ENCODE measurements at places on chromosomes 1 and 21. TPM values are rescaled to one million over a fixed set of nuclear protein-coding genes. Genes with fewer than 3 reads are reported as not detected.

Gene KMO
- 23.1 TPM for polyA plus RNA-seq

Gene ESRRG
- polyA plus RNA-seq: 46.2 TPM

Gene TTC34
- 1.5 TPM for polyA plus RNA-seq

Gene OLFML2B
- 7.6 TPM for polyA plus RNA-seq

Gene C1orf167
- 0.86 TPM for polyA plus RNA-seq

Gene LEMD1
- 3.5 TPM for polyA plus RNA-seq

Gene FH
- polyA plus RNA-seq: 90.1 TPM

Gene LENEP
- 0.27 TPM for polyA plus RNA-seq

Gene SPATA21
- polyA plus RNA-seq: 0.21 TPM

Gene SH2D5
- 1.2 TPM for polyA plus RNA-seq

Gene FCGR3A
- 1.6 TPM for polyA plus RNA-seq

Gene INTS3
- 78.9 TPM for polyA plus RNA-seq

Gene C1orf210
- polyA plus RNA-seq: 24.3 TPM

DNA sequence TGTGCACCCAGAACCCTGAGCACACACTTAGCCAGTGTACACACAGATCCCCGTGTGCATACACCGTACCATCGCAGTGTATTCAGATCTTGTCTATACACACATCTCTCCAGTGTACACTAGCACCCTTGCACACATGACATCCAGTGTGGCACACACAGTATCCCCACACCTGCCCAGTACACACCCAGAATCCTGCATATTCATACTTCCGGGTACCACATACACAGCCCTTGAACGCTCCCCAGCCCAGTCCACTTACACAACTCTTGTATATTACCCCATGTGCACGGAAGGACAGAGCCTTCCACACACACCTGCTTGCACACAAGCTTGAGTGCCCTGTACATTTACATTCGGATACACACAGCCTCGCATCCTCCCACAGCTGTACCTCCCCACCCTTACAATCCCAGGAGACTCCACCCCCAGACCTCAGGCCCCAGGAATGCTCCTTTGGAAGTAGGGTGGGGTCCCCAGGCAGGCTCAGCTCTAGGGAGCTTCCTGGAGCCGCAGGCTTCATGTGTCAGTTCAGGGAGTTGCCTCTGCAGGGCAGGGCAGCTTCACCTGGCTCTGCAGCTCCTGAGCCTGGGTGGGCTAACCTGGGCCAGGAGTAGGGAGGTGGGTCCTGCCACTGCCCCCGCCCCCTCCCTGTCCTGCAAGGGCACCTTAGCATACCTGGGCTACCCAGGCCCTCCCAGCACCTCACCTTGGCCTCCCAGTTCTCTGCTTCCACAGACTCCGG, 46.2 kb downstream of the AHDC1 start:
- no peak for DNase-seq

GRCh38 chr1:232066521-232066920, 439.9 kb downstream of the DISC1 start:
- no peak for DNase-seq

- no peak for DNase-seq
These were observed 48.4 kb downstream of the CAPZB start for GRCh38 chr1:19436716-19437476.

GRCh38 chr1:89938171-89939055, 56.5 kb upstream of the ZNF326 start:
- DNase-seq: no peak

DNA sequence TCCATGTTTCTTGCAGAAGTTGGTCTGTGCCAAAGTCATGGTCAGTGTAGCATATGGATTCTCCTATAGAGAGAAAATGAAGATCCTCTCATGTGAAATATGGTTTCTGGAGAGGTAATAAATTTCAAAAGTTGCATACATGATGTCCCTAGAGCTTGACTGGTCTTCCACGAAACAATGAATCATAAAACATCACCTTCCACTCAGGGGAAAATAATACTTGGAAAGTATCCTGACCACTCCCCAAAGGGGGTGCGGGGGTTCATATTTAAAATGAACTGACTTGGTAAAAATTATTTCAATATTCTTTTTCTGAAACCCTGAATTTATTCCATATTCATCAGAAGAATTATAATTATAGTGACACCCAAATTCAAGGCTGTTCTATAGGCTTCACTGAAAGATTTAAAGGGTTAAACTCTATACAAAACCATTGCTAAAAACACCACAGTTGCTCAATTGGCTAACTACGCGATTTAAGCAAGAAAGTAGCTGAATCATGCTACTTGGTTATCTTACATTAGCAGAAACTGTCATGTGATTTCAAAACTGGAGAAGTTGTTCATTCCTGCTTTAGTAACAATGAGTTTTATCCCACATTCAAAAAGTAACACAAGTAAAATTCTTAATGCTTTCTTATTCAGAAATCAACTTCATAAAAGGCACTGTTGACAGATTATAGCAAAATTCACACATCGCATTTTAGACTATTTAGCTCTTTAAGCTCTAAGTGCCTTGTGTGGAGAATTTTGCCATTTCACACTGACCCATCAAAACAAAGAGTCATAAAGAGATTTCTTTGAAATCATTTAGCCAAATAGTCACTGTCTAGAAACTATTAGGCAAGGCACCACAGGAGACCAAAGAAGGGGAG, 5.3 kb downstream of the CREG1 start:
- no peak for DNase-seq

- no peak for DNase-seq
These were observed 118.0 kb upstream of the MARK1 start for GRCh38 chr1:220409771-220410595.

DNA sequence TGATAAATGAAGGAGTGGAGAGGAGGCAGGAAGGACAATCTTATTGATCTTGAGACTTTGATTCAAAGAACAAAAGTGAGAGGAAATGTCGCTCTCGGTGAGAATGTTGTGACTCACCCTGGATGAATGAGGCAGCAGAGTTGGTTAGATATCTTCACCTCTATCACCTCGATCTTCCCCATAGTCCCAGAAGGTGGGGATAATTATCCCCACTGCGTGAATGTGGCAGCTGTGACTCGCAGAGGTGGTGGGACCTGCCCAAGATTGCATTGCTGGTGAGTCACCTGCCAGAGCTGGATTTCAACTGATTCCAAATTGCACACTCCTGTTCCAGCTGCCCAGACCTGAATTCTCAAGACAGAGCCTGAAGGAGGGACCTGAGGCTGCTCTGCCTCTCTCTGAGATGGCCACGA, 105.0 kb downstream of the MATN1 start:
- DNase-seq: no peak

DNA sequence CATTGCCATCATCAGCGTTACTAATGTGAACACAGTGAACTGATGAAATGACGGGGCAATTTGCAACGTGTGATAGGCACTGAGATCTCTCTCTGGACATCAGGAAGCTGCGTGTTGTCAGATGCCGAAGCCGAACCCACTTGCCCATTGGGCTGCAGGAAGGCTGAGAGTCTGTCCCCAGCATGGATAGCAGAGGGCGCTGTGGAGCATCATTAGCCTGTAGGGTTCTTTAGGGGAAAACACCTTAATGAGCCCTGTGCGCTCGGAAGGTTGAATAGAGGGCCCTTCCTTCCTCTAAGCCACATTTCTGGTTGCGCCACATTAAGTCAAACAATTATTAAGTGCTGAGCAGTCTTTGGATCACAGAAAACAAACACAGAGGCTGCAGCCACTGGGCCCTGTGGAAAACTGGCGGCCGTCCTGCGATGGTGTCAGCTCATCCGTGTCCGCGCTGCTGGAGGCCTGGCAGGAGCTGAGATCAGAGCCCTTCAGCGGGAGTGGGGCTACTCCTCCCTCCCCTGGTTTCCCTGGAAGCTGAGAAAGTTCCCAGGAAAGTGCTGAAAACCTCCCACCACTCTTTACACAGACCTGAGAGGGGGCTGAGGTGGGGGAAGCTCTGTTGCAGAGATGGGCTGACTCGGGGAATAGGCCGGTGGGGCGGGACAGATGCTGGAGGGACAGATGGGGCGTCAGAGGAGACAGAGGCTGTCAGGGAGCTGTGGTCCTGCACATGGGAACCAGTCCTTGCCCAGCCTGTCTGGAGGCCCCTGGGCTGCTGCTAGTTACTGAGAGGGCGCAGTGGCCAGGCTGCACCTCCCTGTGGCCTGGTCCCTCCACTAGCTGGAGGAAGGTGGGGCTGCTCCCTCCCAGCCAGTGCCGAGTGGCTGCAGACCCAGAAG, 12.7 kb downstream of the TFF2 start:
- peak; percentile 74 for DNase-seq

DNA sequence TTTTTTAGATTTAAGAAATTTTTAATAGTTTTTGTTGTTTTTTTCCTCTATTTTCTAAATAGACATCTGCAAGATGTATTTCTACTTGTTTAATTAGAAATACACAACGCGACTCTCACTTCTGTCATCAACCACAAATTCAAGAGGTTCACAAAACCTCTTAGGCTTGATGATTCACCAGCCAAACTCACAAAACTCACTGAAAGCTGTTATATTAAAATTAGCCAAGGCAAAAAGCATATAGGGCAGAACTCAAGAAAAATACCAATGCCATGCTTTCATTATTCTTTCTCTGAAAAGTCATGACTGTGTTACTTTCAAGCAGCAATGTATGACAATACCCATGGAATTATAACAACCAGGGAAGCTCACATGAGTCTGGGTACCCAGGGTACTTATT, 487.0 kb upstream of the RGS18 start:
- DNase-seq: no peak

DNA sequence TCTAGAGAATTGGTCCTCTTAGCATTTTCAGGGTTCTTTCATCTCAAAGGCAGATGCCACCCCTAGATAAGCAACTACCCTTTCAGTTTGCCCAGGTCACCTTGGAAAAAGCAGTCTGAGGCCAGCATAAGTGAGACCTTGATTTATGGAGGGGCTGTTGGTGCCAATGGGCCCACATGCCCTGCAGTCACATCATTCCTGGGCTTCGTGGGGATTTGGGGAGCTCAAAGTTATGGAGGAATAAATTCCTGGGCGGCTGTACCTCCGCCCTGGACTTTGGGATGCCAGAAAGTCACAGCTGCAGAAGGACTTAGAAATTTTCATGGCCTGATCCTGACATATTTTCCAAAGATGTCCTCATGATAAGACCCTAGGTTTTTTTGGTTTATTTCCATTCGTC, 2.7 kb upstream of the SDHB start:
- DNase-seq: no peak

- no peak for DNase-seq
These were observed 55.1 kb downstream of the CD58 start for GRCh38 chr1:116515702-116516101.

- DNase-seq: no peak
These were observed 1122.5 kb downstream of the NCAM2 start for GRCh38 chr21:22120616-22121266.

DNA sequence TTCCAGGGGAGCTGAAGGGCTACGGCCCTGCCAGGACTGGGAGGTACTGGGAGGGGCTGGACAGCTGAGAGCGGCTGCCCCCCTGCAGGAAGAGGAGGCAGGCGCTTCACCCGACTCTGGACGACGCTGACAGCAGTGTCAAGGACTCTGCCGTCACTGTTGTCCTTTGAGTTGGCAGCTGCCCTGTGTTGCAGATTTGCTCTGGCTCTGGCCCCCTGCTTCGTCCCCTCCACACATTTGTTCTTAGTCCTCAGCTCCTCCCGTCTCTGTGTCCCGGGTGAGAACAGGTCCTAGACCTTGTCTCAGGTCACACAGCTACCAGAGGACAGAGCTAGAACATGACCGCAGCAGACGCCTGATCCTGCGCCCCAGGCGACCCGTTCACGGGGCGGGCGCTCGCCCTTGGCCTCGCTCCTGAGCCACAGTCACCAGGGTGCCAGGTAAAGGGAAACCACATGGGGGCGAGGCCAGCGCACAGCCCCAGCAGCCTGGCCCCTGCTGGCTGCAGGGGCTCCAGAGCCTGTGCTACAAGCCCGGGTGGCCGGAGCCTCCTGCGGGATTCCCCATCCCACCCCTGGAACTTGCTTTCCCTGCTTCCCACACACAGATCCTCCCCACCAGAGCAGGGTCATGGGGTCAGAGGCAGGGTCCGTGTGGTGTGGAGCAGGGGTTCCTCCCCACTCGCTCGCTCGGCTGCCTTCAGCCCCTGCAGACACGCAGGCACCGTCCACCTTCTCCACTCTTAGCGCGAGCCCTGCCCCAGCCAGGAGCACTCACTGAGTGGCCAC, 10.7 kb upstream of the NPHP4 start:
- no peak for DNase-seq

- no peak for DNase-seq
These were observed 8.6 kb downstream of the OR2L3 start for GRCh38 chr1:248055261-248055660.

GRCh38 chr1:34190692-34191091, 14.0 kb downstream of the C1orf94 start:
- DNase-seq: no peak

- DNase-seq: peak; percentile 72
These were observed 465.2 kb downstream of the USP25 start for GRCh38 chr21:16194788-16195537.

- DNase-seq: no peak
These were observed 1742.1 kb downstream of the BRINP3 start for GRCh38 chr1:188735567-188735966.

DNA sequence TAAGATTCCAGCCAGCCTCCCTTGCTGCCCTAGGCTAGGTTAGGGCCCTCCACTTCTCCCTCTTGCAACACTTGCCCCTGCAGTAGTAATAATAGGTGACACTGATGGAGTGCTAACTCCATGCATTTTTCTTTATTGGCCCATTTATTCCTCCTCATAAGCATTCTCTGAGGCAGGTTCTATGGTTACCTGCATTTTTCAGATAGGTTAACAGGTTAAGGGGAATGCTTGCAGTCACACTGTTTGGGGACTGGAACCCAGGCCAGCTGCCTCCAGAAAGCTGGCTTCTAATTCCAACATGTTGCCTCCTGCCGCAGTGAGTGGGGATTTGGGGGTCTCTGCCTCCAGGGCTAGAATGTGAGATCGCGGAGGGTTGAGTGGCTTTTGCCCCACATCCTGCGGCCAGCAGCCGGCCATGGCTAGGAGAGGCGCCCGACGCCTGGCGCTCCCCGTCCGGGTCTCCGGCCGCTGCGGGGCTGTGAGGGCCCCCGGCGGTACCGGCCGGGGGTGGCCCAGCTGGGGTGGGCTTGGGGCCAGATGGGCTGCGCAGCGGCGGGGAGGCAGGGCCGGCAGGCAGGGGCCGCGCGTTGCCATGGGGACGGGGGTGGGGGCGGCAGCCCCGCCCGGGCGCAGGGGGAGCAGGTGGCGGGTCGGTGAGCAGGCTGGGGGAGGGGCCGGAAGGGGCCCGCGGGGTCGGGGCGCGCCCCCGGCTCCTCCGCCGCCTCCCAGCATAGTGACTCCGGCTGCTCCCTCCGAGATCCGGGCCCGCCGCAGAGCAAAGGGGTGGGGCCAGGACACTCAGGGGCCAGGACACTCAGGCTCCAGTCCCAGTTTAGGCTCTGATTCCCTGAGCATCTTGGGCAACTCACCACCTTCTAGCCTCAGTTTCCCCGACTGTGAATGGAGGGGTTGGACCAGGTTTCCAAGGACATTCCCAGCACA, 68.4 kb upstream of the SSBP3 start:
- no peak for DNase-seq

DNA sequence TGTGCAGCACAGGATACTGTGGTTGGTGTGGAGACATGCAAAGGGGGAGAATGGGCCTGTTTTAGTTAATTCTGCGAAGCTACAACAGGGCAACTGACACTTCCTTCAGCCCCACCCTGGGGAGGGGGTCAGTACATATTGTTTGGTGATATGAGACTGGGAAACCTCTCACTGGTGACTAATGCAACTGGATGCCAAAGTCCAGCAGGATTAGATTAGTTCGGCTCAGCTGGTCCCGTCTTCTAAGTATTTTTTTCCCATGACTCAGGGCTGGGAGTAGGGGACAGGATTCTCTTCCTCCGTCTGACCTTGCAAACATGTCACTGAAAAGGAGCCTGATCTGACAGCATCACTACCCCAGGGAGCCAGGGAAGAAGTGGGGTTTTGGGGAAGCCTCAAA, 43.0 kb downstream of the PLXNA2 start:
- DNase-seq: no peak
